ENCODE measurements at places on chromosomes 13 and 19. TPM values are rescaled to one million over a fixed set of nuclear protein-coding genes. Genes with fewer than 3 reads are reported as not detected.

Gene CCNA1
- 4.5 TPM for total RNA-seq

- no peak for DNase-seq
Measured at GRCh38 chr19:32866564-32867265, 2.9 kb downstream of the SLC7A9 start.

Gene GSX1
- not detected for total RNA-seq

- no peak for DNase-seq
Measured at GRCh38 chr13:114269281-114269770, 12.1 kb upstream of the UPF3A start.

GRCh38 chr13:22278336-22278929, 607.6 kb downstream of the FGF9 start:
- peak; percentile 28 for DNase-seq

DNA sequence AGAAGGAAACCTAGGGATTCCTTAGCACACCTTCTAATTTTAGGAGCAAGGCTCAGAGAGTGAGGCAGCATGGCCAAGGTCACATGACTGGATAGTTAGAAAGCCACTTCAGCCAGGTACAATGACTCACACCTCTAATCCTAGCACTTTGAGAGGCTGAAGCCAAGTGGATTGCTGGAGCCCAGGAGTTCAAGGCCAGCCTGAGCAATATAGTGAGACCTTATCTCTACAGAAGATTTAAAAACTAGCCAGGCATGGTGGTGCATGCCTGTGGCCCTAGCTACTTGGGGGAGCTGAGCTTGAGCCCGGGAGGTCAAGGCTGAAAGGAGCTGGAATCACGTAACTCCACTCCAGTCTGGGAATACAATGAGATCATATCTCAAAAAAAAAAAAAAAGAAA, 69.2 kb downstream of the TEX26 start:
- no peak for DNase-seq

Gene APC2
- total RNA-seq, result 0.02 TPM

GRCh38 chr19:41591951-41592562, 16.1 kb downstream of the CEACAM21 start:
- no peak for DNase-seq

Gene CYP4F2
- 3.8 TPM for total RNA-seq

Gene PODNL1
- 4.9 TPM for total RNA-seq

- no peak for DNase-seq
Measured at GRCh38 chr19:13505164-13505695, 1.0 kb downstream of the CACNA1A start.

DNA sequence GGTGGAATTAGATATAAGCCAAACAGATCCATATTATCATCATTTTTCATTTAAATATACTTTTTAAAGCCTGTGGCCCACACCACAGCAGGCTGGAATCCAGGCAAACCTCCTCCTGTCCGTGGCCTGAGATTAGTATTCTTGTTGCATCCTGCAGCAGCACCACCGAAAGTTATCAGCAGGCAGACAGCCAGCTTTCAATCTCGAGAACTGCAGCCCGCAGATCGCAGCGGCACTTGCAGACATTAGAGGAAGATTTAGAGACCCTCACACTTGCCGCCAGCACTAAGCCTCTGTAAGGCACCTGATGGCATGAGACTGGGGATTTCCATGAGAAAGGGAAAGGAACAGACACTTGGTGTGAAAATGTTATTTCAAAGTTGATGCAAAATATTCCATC, 7.4 kb downstream of the DHRS12 start:
- no peak for DNase-seq

- DNase-seq, result no peak
Measured at GRCh38 chr13:32165796-32166195, 134.2 kb downstream of the FRY start.

All from H4 (cell line).